ENCODE measurements at places on chromosomes 12 and 14.

DNA sequence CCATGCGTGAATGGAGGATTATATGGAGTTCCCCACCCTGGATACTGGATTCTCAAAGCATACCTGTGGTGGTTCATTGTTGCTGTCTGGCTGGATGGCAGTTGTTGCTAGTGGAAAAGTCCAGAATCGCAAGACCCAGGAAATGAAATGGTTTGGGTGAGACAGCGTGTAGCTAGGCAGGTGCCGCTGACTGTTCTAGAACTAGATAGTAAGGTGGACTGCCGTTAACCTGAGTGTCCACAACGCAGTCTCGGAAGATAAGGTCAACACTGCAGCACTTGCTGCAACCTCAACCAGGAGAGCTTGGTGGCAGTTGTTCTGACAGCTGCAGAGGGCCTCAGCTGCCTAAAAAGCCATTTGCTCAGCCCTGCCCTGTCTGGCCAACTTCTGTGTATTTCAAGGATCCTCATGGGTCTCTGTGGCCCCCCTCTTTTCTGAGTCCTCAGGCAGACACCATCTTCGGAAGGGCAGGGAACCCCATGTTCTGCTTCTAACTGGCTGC lies 15.5 kb upstream of the IRF2BPL start:
- no peak for DNase-seq

- DNase-seq = peak; percentile 48
These were observed 31.5 kb upstream of the LIMA1 start for GRCh38 chr12:50314636-50315312.

DNA sequence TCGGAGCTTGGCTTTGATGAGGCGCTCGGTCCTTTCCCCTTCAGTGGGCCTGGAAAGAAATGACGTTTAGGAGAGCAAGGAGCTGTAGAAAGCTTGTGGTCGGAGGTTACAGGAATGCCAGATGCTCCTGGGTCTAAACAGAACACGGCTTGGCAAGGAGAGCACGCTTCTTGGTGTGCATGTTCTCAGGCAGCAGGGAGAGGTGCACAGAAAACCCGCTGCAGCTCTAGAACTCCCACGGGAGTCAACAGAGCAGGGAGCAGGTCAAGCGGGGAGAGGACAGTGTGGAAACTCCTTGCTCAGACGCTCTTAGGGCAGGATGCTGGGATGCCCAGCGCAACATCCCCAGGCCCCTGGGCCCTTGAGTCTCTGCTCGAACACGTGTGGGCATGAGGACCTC lies 51.0 kb downstream of the SSH1 start:
- no peak for DNase-seq

DNA sequence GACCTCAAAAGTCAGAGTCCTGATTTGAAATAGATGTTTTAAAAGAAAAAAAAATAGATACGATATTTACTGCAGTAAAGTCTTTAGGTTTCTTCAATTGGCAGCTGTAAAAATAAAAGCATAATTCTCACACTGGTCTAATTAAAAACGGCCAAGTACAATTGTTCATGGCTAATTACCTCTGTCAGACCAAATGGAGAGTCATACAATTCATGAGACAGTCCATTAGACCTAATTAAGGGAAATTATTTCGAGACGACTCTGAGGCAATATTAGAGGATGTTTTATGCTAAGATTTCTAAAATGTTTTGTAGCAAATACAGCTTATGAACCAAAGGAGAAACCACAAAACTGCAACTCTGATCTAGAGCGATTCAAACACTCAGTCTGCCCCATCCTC lies 131.3 kb downstream of the PHLDA1 start:
- DNase-seq = no peak

DNA sequence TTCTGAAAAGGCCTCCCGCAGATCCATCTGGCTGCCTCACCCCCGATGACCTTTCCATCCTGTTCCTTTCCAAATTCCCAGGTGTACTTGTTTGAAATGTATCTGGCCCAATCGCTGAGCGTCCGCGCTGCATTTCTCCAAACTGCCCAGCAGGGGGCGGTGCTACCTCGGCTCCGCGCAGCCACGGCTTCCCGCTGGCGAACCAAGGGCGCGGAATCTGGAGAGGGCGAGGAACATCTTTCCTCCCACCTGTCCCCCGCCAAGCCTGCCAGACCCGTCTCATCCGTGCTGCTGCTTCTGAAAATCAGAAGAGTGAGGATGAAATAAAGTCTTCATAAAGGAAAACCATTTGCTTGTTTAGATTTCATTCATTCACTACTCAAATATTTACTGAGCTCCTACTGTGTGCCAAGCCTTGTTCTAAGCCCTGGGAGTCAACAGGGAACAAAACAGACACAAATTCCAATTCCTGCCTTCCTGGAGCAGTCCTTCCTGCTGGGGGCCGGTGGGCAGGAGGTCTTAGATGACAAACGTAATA lies 16.8 kb upstream of the MYL2 start:
- peak; percentile 62 for DNase-seq

DNA sequence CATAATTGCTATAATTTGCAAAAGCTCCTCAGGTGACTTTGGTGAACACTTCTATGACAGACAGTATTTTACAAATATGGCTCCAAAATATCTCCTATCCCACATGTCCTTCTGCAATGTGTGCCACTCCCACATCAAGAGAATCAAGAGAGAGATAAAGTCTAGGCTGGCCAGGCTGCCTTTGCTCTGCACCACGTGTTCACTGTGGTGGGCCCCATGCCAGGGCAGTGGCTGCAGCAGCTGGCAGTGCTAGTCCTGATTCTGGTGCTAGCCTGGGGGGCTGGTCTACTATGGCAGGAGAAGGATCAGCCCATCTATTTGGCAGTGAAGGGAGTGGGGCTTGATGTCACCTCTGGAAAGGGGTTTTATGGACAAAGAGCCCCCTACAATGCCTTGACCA lies 86.3 kb downstream of the DRAM1 start:
- no peak for DNase-seq

DNA sequence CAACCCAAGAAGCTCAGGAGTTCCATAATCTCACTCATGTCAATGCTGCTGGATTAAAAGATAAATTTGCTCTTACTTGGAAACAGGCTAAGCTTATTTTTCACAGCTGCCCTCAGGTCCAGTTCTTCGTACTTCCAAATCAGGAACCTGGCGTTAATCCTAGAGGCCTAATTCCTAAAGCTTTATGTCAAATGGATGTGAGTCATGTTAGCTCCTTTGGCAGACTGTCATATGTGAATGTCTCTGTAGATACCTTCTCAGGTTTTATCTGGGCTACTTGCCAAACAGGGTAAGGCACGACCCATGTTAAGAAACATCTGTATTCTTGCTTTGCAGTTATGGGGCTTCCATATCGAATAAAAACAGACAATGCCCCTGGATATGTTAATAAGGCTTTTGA lies 504.6 kb downstream of the ALG10 start:
- no peak for DNase-seq

DNA sequence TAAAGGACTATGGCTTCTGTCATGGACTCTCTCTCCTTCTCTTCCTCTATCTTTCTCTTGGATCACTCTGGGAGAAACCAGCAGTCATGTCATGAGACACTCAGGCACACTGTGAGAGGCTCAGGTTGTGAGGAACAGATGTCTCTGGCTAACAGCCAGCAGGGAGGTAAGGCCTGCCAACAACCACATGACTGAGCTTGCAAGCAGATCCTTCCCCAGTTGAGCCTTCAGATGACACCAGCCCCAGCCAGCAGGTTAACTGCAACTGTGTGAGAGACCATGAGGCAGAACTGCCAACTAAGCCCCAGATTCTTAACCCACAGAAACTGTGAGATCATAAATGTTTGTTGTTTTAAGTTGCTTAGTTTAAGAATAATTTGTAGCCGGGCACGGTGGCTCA lies 90.6 kb downstream of the VCPKMT start:
- no peak for DNase-seq

GRCh38 chr12:125287155-125287847 lies 222.1 kb downstream of the AACS start:
- no peak for DNase-seq

GRCh38 chr12:88736031-88736430 lies 155.8 kb upstream of the KITLG start:
- no peak for DNase-seq

DNA sequence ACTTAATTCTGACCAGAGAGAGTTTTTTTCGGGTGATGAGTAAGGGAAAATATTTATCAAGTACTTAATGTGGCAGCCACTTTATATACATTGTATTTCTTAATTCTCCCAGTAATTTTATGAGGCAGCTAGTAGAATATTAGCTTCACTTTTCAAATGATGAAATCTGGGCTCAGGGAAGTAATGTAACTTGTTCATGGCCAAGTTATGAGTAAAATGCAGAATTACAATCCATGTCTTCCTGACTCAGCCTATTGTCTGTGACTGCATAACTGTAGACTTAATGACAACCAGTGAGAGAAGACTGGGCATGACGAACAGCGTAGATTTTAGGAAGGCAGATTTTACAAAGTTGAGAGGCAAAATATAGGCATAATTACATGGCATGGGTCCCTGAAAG lies 106.7 kb upstream of the MIS18BP1 start:
- DNase-seq = no peak

DNA sequence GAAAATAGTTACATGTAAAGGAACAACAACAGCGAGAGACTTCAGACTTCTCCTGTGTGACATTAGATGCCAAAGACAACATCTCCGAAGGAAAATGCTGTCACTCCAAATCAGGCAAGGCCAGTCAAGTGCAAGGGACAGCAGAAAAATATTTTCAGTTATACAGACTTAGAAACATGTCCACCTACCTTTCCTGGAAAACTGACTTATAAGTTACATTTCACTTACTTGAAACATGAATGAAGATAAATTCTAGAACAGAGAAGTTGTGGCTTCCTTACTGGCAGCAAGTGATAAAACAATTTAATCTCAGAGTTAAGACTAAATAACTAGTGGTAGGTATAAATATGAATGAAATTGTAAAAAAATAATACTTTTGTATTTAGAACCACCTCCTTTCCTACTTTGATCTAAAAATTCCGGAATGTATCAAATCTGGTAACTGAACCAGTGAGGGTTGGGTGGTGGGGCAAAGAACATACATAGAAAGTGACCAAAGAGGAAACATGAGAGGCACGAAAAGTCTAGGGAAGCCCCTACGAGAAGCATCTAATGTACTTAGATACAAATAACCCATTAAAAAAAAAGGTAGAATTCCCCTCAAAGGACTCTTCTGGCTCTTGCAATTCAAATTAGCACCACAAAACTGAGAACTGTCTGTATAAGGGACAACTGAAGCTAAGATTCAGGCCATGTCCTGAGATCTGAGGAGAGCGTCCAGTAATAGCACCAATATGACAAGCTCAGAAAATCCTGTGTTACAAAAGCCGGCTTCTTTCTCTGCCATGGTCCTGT lies 21.2 kb downstream of the MTHFD1 start:
- no peak for DNase-seq

- DNase-seq = no peak
These were observed 99.6 kb downstream of the ANO6 start for GRCh38 chr12:45315462-45315861.

DNA sequence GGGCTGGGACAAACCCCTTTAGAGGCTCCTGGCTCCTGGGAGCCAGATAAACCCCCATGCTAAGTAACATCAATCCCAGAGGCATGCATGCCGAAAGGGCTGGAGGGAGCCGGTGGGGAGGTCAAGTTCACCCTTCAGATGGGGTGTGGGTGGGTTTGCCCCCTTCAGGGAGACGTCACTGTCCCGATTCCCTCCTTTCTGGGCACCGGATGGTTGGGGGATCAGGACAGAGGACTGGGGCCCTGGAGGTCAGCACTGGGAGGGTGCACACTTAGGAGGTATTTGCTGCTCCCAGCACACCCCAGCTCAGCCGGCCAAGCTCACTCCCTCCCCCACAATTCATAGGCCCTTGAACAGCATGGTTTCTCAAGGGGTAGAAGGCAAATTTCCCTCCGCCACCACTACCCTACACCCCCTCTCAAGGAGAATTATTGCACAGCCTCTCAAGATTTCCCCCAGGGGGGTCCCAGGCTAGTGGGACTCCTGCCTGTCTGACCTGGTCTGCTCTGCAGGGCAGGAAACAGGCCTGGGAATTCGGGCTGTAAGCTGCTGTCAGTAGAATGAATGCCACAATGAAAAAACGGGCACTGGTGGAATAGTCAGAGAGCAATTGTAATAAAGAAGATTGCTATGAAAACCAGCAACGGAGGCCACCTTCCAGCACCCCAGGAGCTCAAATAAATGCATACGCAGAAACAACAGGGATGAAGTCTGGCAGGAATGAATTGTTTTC lies 63.5 kb downstream of the GALNT16 start:
- DNase-seq = no peak

DNA sequence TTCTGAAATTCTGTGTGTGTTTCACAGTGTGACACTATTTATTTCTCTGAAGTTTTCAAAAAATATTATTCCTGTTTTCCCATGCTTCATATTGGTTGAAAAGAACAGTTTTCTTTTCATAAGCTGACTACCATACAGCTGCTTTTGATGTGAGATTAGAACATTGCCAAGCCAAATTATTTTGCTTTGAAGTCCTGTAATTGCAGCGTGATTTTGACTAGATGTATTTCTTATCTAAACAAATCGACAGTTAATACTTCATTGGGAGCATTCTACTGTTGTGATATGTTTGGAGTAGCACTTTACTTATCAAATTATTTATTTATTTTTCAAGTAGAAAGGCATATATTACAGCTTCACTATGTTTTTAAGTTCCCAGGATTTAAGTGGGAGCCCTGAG lies 132.0 kb downstream of the DACT1 start:
- no peak for DNase-seq

DNA sequence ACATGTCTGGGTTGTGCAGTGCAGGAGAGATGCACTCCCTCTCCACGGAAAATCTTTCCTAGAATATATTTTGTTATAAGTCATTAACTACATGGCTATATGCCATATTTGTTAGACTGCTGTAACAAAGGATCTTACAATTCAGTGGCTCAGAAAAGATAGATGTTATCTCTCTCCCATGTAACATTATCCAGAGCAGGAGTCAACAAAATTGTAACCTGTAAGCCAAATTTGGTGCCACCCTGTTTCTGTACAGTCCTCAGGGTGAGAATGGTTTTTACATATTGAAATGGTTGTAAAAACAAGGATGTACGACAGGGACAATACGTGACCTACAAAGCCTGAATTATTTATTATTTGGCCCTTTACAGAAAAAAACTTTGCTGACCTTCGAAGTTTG lies 155.5 kb downstream of the KIF21A start:
- DNase-seq = no peak

- no peak for DNase-seq
These were observed 36.7 kb upstream of the RESF1 start for GRCh38 chr12:31922341-31923062.

- DNase-seq = no peak
These were observed 48.4 kb downstream of the CACNA2D4 start for GRCh38 chr12:1870086-1870485.

- DNase-seq = no peak
These were observed 71.7 kb upstream of the PRICKLE1 start for GRCh38 chr12:42660968-42661937.

Data from neuronal stem cell (in vitro differentiated cells).